ENCODE measurements at places on chromosomes 7 and 10. TPM values are rescaled to one million over a fixed set of nuclear protein-coding genes. Genes with fewer than 3 reads are reported as not detected.

The FOXK1 gene
- 72.7 TPM for total RNA-seq

The CALHM1 gene
- not detected for total RNA-seq

The LDB3 gene
- 0.15 TPM for total RNA-seq

The SPDYE6 gene
- not detected for total RNA-seq

The PRPS1L1 gene
- not detected for total RNA-seq

The ATRNL1 gene
- total RNA-seq, result 17.1 TPM

The COBL gene
- total RNA-seq, result 0.39 TPM

The LEP gene
- not detected for total RNA-seq

The KCNH2 gene
- total RNA-seq, result 1.8 TPM

GRCh38 chr7:151429560-151430331 lies 10.2 kb downstream of the CRYGN start:
- H3K27ac ChIP-seq, result peak overlapping the region; percentile 74
- DNase-seq, result no peak
- H3K27me3 ChIP-seq, result no peaks in the 10 kb centered on the region

- no peaks in the 10 kb centered on the region for H3K36me3 ChIP-seq
- H3K27me3 ChIP-seq, result no peaks in the 10 kb centered on the region
- no peak overlapping the region for H3K27ac ChIP-seq
- DNase-seq, result no peak
These were observed 310.3 kb upstream of the AKR1E2 start for GRCh38 chr10:4515721-4516120.

- H3K36me3 ChIP-seq, result no peaks in the 10 kb centered on the region
- H3K27ac ChIP-seq, result peak overlapping the region; percentile 88
- H3K4me3 ChIP-seq, result peak overlapping the region; percentile 69
- no peak for DNase-seq
These were observed 44.0 kb downstream of the LDB3 start for GRCh38 chr10:86712317-86712707.

DNA sequence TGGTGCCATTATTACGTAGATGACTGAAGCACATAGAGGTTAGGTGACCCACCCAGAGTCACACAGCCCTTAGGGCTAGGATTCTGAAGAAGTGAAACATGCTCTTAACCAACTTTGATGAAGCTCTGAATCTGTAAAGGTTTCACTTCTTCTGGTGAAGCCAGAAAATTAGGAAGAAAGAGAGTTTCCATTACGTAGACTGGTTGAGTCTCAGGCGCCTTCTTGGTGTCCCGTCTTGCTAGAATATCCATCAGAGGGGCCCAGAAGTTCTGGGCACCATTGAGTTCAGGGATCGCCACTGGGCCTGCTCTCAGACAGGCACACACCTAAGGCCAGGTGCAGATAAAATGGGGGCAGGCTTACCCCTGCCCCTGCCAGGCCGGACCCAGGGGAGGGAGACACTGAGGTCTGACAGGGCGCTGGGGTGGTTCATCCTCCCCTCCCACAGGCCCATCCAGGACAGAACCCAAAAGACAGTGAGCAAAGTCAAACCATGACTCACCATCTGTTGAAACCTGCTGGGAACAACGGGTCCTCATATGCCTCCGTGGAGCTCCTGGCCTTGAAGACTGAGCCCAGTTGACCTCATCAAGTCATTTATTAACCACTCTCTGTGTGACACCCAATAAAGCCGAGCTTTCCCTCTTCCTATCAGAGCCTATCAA lies 33.2 kb downstream of the DRGX start:
- H3K27me3 ChIP-seq, result no peaks in the 10 kb centered on the region
- DNase-seq, result no peak
- H3K36me3 ChIP-seq, result no peaks in the 10 kb centered on the region
- no peak overlapping the region for H3K4me3 ChIP-seq
- no peak overlapping the region for H3K27ac ChIP-seq
- no peaks in the 10 kb centered on the region for H3K4me1 ChIP-seq

- H3K27ac ChIP-seq, result no peak overlapping the region
- H3K4me1 ChIP-seq, result no peaks in the 10 kb centered on the region
- H3K27me3 ChIP-seq, result no peaks in the 10 kb centered on the region
These were observed 48.5 kb upstream of the BTBD16 start for GRCh38 chr10:122222638-122223037.

GRCh38 chr10:106224676-106225075 lies 939.8 kb downstream of the SORCS1 start:
- H3K4me3 ChIP-seq, result no peak overlapping the region
- H3K4me1 ChIP-seq, result no peaks in the 10 kb centered on the region
- DNase-seq, result no peak
- H3K27ac ChIP-seq, result no peak overlapping the region

- no peaks in the 10 kb centered on the region for H3K27me3 ChIP-seq
- H3K36me3 ChIP-seq, result no peaks in the 10 kb centered on the region
- H3K4me1 ChIP-seq, result no peaks in the 10 kb centered on the region
- H3K4me3 ChIP-seq, result no peak overlapping the region
These were observed 388.6 kb upstream of the C7orf33 start for GRCh38 chr7:148201992-148202391.

- H3K36me3 ChIP-seq, result no peaks in the 10 kb centered on the region
- peaks cover 59% of the 10 kb centered on the region for H3K4me1 ChIP-seq
- H3K27me3 ChIP-seq, result no peaks in the 10 kb centered on the region
- DNase-seq, result peak; percentile 79
These were observed 34.3 kb downstream of the INPP5A start for GRCh38 chr10:132571650-132572544.

GRCh38 chr10:128105383-128105782 lies 20.8 kb downstream of the MKI67 start:
- H3K27me3 ChIP-seq, result no peaks in the 10 kb centered on the region
- H3K36me3 ChIP-seq, result peaks cover 62% of the 10 kb centered on the region
- H3K4me1 ChIP-seq, result no peaks in the 10 kb centered on the region
- H3K4me3 ChIP-seq, result no peak overlapping the region
- no peak overlapping the region for H3K27ac ChIP-seq
- DNase-seq, result no peak

DNA sequence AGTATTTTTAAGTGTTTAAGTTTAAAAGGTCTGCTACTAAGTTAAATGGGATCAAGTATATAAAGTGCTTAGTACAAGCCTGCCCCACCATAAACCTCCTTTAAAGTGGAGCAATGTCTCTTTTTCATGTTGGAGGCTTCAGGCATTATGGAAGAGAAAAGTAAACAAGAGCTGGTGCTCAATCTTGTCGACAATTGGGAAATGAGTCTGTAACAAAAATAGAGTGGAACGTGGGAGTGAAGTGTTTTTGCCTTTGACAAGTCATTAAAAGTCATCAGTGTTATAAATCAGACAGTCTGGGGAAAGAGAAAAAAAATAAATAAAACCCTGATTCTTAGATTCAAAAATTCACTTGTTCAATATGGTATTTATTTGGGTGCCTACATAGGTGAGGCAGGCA lies 44.7 kb downstream of the DNAJC12 start:
- no peaks in the 10 kb centered on the region for H3K27me3 ChIP-seq
- H3K4me1 ChIP-seq, result no peaks in the 10 kb centered on the region
- H3K4me3 ChIP-seq, result no peak overlapping the region
- no peaks in the 10 kb centered on the region for H3K36me3 ChIP-seq
- DNase-seq, result no peak

- no peak overlapping the region for H3K27ac ChIP-seq
- no peak for DNase-seq
- H3K36me3 ChIP-seq, result no peaks in the 10 kb centered on the region
These were observed 504.4 kb downstream of the LRMDA start for GRCh38 chr10:75935650-75936400.

DNA sequence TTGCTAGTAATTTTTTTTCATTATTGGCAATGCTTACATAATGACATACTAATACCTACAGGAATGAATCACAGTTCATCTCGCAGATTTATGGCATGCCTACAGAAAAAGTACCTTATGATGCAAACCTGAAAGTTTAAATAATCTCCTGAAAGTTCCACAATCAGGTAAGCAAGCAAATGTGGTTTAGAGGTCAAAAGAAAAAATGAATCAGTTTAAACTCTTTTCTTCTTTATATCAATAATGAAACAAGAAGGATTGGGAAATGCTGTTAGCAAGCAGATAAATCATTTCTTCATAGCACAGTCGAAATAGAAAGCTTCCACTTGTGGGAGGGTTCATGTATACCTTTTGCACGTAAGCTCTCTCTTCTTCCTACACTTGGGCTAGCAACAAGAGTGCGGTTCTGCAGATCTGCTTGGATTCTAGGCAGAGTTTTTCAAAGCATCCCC lies 53.7 kb upstream of the MTPN start:
- no peak for DNase-seq
- no peaks in the 10 kb centered on the region for H3K4me1 ChIP-seq

DNA sequence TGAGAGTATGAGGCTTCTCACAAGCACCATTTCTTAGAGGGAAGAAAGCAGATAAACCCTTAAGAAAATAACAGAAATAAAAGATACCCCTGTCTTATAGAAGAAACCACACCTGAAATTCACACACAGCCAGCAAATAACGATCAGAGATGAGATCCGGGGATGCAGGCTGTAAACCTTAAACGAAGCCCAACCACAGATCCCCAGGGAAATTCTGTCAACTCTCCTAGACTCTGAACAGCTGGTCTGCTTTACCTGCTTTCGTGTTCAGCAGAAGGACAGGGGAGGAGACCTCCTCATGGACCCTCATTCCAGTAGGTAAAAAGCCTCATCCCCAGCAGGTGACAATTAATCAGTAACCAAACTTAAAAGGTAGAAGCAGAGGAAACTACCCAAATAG lies 45.0 kb downstream of the VOPP1 start:
- no peak overlapping the region for H3K4me3 ChIP-seq
- no peaks in the 10 kb centered on the region for H3K4me1 ChIP-seq
- DNase-seq, result no peak
- no peak overlapping the region for H3K27ac ChIP-seq
- no peaks in the 10 kb centered on the region for H3K27me3 ChIP-seq

DNA sequence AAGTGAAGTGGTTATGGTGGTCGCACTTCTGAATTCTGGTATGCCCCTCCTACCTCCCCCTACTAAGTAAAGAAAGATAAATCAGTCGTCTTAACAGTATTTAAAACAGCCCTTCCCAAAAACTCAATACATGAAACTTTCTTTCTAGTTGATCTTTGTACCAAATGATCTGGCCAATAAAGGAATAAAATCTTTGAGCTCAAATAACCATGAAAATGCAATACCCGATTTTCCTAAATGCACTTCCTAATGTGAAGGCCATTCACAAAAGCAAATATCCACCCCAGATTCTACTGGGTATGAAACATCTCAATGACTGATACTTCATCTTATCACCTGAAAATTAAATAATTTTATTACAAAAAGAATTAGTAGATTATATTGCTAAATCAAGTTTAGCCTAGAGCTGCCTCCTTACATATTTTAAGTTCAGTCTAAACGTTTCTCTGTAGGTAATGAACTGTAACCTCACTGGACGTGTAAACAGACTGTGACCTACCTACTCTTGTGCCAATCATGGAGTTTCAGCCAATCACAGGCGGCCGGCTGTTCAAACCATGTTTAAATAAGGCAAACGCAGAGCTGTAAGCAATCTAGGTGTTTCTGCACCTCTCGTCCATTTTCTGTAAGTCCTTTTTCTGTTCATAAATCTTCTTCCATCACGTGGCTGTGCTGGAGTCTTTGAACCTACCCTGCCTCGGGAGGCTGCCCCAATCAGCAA lies 146.9 kb upstream of the AKR1E2 start:
- H3K36me3 ChIP-seq, result no peaks in the 10 kb centered on the region
- no peaks in the 10 kb centered on the region for H3K27me3 ChIP-seq
- no peak for DNase-seq
- peak overlapping the region; percentile 100 for H3K27ac ChIP-seq

- H3K4me3 ChIP-seq, result no peak overlapping the region
- no peak for DNase-seq
- no peaks in the 10 kb centered on the region for H3K27me3 ChIP-seq
- H3K27ac ChIP-seq, result no peak overlapping the region
These were observed 7.1 kb upstream of the C10orf105 start for GRCh38 chr10:71726580-71727104.

GRCh38 chr7:92131764-92132330 lies 2.4 kb downstream of the CYP51A1 start:
- peak overlapping the region; percentile 93 for H3K4me3 ChIP-seq
- H3K4me1 ChIP-seq, result peaks cover 18% of the 10 kb centered on the region
- peaks cover 26% of the 10 kb centered on the region for H3K36me3 ChIP-seq
- no peak overlapping the region for H3K27ac ChIP-seq
- DNase-seq, result no peak

DNA sequence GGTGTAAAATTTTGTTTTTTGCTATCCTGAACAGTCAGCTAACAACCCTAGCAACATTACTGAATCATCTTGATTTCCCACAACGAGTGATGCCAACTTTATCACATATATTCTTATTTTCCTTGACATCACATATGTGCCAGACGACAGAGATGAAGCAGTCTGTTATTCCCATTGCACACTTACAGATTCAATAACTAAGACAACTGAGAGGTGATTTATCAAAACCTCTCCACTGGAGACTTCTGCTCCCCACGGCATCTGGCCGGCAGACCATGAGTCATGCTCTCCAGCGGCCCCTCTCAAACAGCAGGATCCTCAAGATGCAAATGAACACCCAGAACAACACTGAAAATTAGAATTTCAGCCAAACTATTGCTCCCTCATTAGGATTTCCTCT lies 57.1 kb downstream of the AMPH start:
- H3K4me1 ChIP-seq, result no peaks in the 10 kb centered on the region
- DNase-seq, result no peak
- H3K27ac ChIP-seq, result no peak overlapping the region
- no peaks in the 10 kb centered on the region for H3K27me3 ChIP-seq

DNA sequence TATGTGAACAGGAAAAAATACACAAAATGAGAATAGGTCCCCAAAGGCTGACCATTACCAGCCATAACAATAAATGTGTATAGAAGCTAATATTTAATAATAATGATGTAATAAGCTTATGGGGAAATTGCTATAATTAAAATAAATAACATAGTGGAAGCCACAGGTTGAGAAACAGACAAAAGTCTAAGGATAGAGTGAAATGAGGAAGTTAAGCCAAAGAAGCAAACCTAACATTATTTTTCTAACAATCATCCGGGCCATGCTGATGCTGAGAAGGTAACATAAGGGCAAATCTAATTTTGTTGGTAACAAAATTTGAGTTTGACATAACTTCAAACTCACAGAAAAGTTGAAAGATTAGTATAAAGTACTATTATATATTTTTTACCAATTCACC lies 115.9 kb downstream of the MICU1 start:
- no peaks in the 10 kb centered on the region for H3K27me3 ChIP-seq
- no peak overlapping the region for H3K4me3 ChIP-seq
- no peaks in the 10 kb centered on the region for H3K36me3 ChIP-seq
- H3K27ac ChIP-seq, result no peak overlapping the region

DNA sequence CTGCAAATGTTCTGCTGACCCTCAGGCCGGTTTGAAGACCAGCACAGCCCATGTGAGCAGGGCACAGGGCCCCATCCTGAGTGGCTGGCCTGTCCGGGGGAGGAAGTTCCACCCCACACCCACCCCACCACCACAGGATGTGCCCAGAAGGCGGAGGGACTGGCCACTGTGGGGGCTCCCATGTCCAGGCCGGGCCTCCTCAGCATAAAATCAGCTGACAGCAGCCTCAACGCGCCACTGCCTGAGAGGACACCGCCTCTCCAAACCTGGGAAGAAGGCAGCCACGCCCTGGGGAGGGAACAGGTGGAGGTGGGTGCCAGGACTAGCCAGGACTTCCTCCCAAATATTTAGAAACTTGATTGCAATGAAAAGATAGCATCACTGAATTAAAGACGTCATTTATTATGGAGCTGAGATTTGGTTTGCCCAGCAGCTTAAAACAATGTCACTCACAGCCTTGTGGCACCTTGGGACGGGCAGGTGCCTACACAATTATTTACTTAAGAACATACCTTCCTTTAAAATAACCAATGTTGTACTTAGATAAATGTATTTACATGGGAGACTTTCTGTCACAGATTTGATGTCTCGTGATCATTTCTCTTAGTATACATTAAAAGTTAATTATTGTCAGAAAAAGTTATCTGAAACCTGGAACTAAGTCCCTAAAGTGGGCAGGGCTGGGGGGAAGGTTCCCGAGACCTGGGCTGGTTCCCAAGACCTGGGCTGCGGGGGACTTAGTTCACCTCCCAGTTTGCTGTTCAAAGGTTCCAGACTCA lies 27.3 kb upstream of the FAM20C start:
- no peak overlapping the region for H3K27ac ChIP-seq
- H3K27me3 ChIP-seq, result no peaks in the 10 kb centered on the region
- no peaks in the 10 kb centered on the region for H3K36me3 ChIP-seq
- H3K4me3 ChIP-seq, result no peak overlapping the region
